ENCODE measurements at places on chromosomes 3 and 15. TPM values are rescaled to one million over a fixed set of nuclear protein-coding genes. Genes with fewer than 3 reads are reported as not detected.

Gene CADPS
- not detected for total RNA-seq

Gene OXTR
- 0.57 TPM for total RNA-seq

Gene FBXO40
- total RNA-seq = not detected

Gene CBLB
- total RNA-seq = 78.9 TPM

Gene WNT5A
- total RNA-seq = not detected

Gene SIDT1
- 14.6 TPM for total RNA-seq

Gene KBTBD13
- not detected for total RNA-seq

Gene STX19
- not detected for total RNA-seq

Gene TOPBP1
- total RNA-seq = 65.8 TPM

Gene RAB6B
- not detected for total RNA-seq

Gene MYRIP
- not detected for total RNA-seq

Gene SENP7
- total RNA-seq = 16.8 TPM

Gene SCAANT1
- total RNA-seq = not detected

Gene MCTP2
- 35.1 TPM for total RNA-seq

Gene TRPM1
- total RNA-seq = not detected

Gene ATRIP
- 10.0 TPM for total RNA-seq

Gene TPRG1
- 1.0 TPM for total RNA-seq

Gene UACA
- total RNA-seq = 3.9 TPM

Gene KCNH8
- not detected for total RNA-seq

Gene CLDN18
- not detected for total RNA-seq

Gene LDHAL6B
- not detected for total RNA-seq

Gene CD80
- total RNA-seq = 0.40 TPM

Gene GRIP2
- not detected for total RNA-seq

Gene OR5H14
- total RNA-seq = not detected

Gene CPLX3
- total RNA-seq = not detected

Gene ADAMTSL3
- not detected for total RNA-seq

Gene BTLA
- 73.4 TPM for total RNA-seq

Gene UROC1
- total RNA-seq = not detected

Gene SERPINI2
- not detected for total RNA-seq

Gene DGKG
- 0.98 TPM for total RNA-seq

Gene ZNF774
- total RNA-seq = 0.84 TPM

Gene NRG4
- total RNA-seq = not detected

Gene DZIP1L
- not detected for total RNA-seq

Gene IL20RB
- 0.59 TPM for total RNA-seq

Gene MOBP
- total RNA-seq = not detected

Gene ZBED2
- total RNA-seq = 397 TPM

Gene TMC3
- not detected for total RNA-seq

Gene DOCK3
- total RNA-seq = 1.7 TPM

Gene NDN
- 1.6 TPM for total RNA-seq

Gene OR4F6
- total RNA-seq = not detected

Gene CIDEC
- total RNA-seq = not detected

Gene SRGAP3
- total RNA-seq = 2.4 TPM

Gene SMARCC1
- 84.5 TPM for total RNA-seq

Gene NPAP1
- total RNA-seq = not detected

Gene PIGBOS1
- total RNA-seq = 7.3 TPM

Gene GPR62
- not detected for total RNA-seq

Gene ARMC8
- total RNA-seq = 42.7 TPM

Gene ALPK3
- total RNA-seq = 0.02 TPM

Gene HRG
- total RNA-seq = not detected

Gene UBXN7
- 62.5 TPM for total RNA-seq

Gene SCN11A
- total RNA-seq = 0.05 TPM

Gene NEIL1
- 5.6 TPM for total RNA-seq

Gene ZXDC
- total RNA-seq = 23.9 TPM

Gene CCR9
- not detected for total RNA-seq

Gene GORASP1
- 19.0 TPM for total RNA-seq

Gene SHF
- 2.3 TPM for total RNA-seq

Gene OCA2
- total RNA-seq = not detected

Gene FBXW12
- not detected for total RNA-seq

Gene CKMT1A
- 0.35 TPM for total RNA-seq
